Activated CD8-positive, alpha-beta T cell treated with anti-CD3 and anti-CD28 coated beads, Interleukin-2, amount 10 ng/mL, durations not matched to agents 7 days and 5 days (primary cell): ENCODE measurements at places on chromosomes 13 and 19. TPM values are rescaled to one million over a fixed set of nuclear protein-coding genes. Genes with fewer than 3 reads are reported as not detected.

- H3K4me1 ChIP-seq: no peaks in the 10 kb centered on the region
- no peak for DNase-seq
- H3K27ac ChIP-seq: no peak overlapping the region
- H3K27me3 ChIP-seq: no peaks in the 10 kb centered on the region
- H3K36me3 ChIP-seq: no peaks in the 10 kb centered on the region
These were observed 170.0 kb upstream of the SLC10A2 start for GRCh38 chr13:103236213-103236612.

ZNF560 gene
- total RNA-seq: not detected

MISP3 gene
- total RNA-seq: 1.0 TPM

MRPL34 gene
- total RNA-seq: 126 TPM

GRCh38 chr13:90883592-90883991, 463.9 kb upstream of the MIR17HG start:
- no peak for DNase-seq
- no peaks in the 10 kb centered on the region for H3K36me3 ChIP-seq
- H3K27me3 ChIP-seq: no peaks in the 10 kb centered on the region
- no peaks in the 10 kb centered on the region for H3K4me1 ChIP-seq
- no peak overlapping the region for H3K27ac ChIP-seq
- no peak overlapping the region for H3K4me3 ChIP-seq

HRC gene
- not detected for total RNA-seq

DNA sequence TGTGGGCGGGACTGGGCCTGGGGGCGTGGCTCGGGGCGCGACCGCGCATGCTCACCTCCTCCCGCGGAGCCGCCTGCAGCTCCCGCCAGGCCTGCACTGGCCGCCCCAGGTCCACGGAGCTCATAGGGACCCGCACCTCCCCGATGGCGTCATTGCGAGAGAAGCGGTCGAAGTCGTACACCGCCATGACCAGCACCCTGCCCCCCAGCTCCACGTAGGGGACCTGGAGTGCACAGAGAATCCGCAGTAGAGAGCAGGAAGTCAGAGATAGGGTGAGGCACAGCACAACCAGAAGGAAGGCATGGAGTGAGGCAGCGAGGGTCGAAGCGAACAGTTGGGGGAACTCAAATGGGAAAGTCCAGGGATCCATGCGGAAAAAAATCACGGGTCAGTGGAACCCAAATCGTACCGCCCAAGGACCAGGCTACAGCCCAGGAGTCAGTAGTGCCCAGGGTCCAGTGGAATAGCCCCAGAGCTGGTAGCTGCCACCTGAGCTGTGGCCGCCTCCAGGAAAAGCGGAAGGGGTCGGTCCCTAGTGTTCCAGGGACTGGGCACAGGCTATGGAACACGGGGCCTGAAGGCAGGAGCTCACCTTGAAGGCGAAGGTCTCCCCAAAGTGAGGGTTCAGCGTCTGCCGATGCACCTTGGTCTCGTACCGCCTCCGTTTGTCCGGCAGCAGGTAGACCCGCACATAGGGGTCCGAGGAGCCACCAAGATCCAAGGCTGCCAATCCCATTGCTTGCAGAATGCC, 4.8 kb downstream of the SYT5 start:
- peaks cover 46% of the 10 kb centered on the region for H3K4me1 ChIP-seq
- no peak overlapping the region for H3K27ac ChIP-seq
- no peak overlapping the region for H3K4me3 ChIP-seq
- no peaks in the 10 kb centered on the region for H3K36me3 ChIP-seq

ZNF728 gene
- not detected for total RNA-seq

DNA sequence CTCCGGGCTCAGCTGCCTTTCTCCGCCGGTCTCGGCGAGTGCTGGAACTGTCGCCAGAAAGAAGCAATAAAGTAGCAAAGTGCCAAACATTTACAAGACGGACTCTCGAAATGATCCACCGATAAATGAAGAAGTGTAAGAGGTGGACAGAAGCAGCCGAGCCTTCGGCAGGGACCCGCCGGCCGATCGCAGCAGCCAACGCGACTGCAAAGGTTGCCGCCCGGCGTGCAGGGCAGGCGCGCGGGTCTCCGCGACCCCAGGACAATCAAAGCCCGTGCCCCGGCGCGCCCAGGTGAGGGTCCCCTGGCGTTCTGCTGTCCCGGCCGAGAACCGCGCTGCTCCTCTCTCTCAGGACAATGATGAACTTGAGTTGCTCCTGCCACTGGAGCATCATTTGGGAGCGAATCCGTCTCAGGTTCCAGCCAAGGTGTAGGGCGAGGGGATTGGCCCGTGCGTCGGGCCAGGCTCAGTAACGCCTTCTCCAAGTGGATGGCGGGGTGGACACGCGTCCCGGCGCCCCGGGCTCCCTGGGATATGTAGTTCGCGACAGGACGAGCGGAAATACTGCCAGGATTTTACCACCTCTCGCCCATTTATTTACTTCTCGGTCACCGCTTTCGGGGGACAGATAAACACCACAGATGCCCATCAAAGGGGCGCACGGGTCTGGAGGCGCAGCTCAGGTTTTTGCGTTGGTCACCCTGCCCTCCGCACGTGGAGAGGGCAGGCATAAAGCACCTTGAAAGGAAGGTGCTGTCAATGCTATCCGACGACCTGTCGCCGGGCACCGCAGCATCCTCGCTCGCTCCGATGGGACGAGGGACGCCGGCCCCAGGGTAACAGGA, at the start of the genes BIVM and POGLUT2:
Gene BIVM, plus strand, starts transcription at position 539 of the 845 bp plus-strand sequence. CDS start 8,149 bp downstream, outside the sequence.
Gene POGLUT2, minus strand, starts transcription at position 396 of the 845 bp plus-strand sequence. Its CDS starts 306 bp downstream, at position 90.
- DNase-seq: peak; percentile 92
- peaks cover 14% of the 10 kb centered on the region for H3K36me3 ChIP-seq
- H3K27me3 ChIP-seq: no peaks in the 10 kb centered on the region

SLITRK6 gene
- total RNA-seq: not detected

- peaks cover 51% of the 10 kb centered on the region for H3K36me3 ChIP-seq
- H3K4me3 ChIP-seq: peak overlapping the region; percentile 93
- peak overlapping the region; percentile 92 for H3K27ac ChIP-seq
- H3K27me3 ChIP-seq: no peaks in the 10 kb centered on the region
- H3K4me1 ChIP-seq: peaks cover 29% of the 10 kb centered on the region
These were observed 15.8 kb upstream of the ZNF43 start for GRCh38 chr19:21851596-21852345.

DNA sequence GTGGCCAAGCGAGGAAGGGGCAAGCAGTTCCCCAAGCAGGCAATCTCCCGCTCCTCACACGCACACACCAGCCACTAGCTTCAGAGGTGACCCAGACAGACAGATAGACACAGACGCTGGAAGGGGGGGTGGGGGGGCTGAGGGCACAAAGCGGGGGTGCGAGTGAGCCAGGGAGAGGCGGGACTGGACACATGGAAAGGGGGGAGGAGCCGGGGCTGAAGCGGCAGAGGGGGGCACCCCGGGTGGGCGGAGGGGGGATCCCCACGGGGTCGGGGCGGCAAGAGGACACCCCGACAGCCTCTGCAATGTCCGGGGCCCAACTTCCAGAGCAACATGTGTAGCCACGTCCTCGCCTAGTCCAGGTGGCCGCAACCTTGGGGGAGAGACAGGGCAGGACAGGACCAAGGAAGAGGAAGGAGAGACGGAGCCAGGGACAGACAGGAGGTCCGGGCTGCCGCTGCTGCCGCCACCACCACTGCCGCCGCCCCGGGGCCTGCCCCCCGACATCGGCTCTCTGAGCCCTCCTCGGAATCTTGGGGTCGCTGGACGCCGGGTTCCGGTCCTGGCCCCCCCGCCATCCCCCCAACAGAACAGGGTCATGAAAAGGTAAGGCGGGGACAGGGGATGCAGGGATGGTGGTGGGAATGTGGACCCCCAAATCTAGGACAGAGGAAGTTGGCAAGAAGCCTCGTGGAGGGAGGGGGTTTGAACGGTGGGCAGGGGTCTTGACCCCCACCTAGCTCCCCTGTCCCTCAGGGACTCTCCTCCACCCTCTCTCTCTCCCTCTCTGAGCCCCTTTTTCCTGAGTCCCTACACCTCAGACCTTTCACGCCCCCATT, 1.1 kb downstream of the GRIN2D start:
- no peak overlapping the region for H3K4me3 ChIP-seq
- H3K36me3 ChIP-seq: no peaks in the 10 kb centered on the region
- H3K4me1 ChIP-seq: peaks cover 38% of the 10 kb centered on the region
- no peak for DNase-seq
- peaks cover 55% of the 10 kb centered on the region for H3K27me3 ChIP-seq

DNA sequence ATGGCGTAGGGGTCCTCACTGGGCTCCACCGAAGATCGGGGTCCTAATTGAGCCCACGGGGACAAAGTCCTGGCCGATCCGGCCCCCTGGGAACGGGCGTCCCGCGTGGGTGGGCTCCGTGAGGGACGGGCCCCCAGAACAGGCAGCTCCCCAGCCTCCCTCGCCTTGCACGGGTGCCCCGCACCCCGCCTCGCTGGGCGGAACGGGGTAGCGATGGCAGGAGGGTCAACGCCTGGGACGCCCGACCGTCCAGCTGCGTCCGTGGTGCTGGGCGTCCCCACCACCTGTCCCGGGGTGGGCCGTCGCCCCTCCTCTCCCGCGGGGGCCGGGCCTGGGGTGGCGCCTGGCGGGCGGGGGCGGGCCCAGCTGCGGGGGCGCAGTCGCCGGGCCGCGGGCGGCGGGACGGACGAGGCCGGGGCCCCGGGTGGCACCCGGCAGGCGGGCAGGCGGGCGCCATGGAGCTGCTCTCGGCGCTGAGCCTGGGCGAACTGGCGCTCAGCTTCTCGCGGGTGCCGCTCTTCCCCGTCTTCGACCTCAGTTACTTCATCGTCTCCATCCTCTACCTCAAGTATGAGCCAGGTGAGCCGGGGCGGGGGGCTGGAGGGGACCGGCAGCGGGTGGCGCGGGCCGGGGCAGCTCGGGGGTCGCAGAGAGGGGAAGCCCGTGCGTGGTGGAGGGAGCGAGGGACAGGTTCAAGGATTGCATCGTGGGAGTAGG, at the start of gene TMEM38A:
Gene TMEM38A, plus strand, starts transcription at position 377 of the 717 bp plus-strand sequence. Its CDS starts 79 bp downstream, at position 456.
- H3K36me3 ChIP-seq: peaks cover 22% of the 10 kb centered on the region
- peak; percentile 36 for DNase-seq
- peaks cover 18% of the 10 kb centered on the region for H3K27me3 ChIP-seq
- peak within 1 kb of the TSS; percentile 92 for H3K4me3 ChIP-seq
- peaks cover 48% of the 10 kb centered on the region for H3K4me1 ChIP-seq
- peak within 1 kb of the TSS; percentile 97 for H3K27ac ChIP-seq

DNA sequence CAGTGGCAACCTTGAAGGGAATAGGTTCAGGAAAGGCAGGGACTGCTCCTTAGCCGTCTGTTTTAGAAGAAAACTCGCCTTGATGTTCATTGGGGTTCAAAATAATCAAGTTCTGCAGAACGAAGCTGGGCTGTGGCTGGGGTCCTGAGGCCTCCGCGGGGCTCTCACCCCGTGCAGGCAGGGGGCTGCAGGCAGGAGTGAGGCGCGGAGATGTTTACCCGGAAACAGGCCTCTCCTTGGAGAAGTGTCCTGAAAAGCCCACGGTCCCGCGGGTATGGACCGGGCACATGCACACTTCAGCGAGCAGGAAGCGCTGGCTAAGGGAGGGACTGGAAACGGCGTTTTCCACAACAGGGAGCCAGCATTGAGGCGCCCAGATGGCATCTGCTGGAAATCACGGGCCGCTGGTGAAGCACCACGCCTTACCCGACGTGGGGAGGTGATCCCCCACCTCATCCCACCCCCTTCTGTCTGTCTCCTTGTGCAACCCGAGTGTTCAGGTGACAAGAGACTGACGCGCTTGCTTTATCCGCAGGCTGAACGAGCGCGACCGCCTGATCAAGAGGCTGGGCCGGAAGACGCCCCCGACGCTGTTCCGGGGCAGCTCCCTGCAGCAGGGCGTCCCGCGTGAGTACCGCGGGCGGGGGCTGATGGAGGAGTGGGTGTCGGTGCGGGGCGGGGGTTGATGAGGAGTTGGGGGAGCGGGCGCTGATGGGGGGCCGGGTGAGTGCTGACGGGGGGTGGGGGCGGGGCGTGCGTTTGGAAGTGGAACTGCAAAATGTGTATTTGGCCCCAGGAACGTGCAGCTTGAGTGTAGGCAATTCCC, 39.6 kb downstream of the SHISA2 start:
- H3K27ac ChIP-seq: peak overlapping the region; percentile 86
- no peaks in the 10 kb centered on the region for H3K27me3 ChIP-seq
- peaks cover 4% of the 10 kb centered on the region for H3K36me3 ChIP-seq
- peak; percentile 76 for DNase-seq
- H3K4me1 ChIP-seq: peaks cover 25% of the 10 kb centered on the region
- peak overlapping the region; percentile 76 for H3K4me3 ChIP-seq

- H3K27me3 ChIP-seq: peaks cover 12% of the 10 kb centered on the region
- DNase-seq: peak; percentile 41
- H3K4me3 ChIP-seq: peak overlapping the region; percentile 61
- H3K36me3 ChIP-seq: peaks cover 1% of the 10 kb centered on the region
These were observed 13.7 kb downstream of the PPFIA3 start for GRCh38 chr19:49132974-49133609.

- no peaks in the 10 kb centered on the region for H3K4me1 ChIP-seq
- no peak overlapping the region for H3K27ac ChIP-seq
- H3K27me3 ChIP-seq: no peaks in the 10 kb centered on the region
- no peak for DNase-seq
- H3K4me3 ChIP-seq: no peak overlapping the region
- H3K36me3 ChIP-seq: no peaks in the 10 kb centered on the region
These were observed 1124.2 kb downstream of the SLITRK1 start for GRCh38 chr13:82758044-82758443.

ZNF284 gene
- total RNA-seq: 2.2 TPM

ICAM4 gene
- total RNA-seq: 1.1 TPM

UBE2L5 gene
- not detected for total RNA-seq

GRCh38 chr13:33757713-33758112, 60.2 kb upstream of the RFC3 start:
- H3K4me3 ChIP-seq: no peak overlapping the region
- H3K27ac ChIP-seq: no peak overlapping the region
- no peak for DNase-seq
- peaks cover 2% of the 10 kb centered on the region for H3K27me3 ChIP-seq
- H3K4me1 ChIP-seq: no peaks in the 10 kb centered on the region

- H3K4me1 ChIP-seq: no peaks in the 10 kb centered on the region
- H3K27me3 ChIP-seq: no peaks in the 10 kb centered on the region
- no peaks in the 10 kb centered on the region for H3K36me3 ChIP-seq
- H3K27ac ChIP-seq: no peak overlapping the region
- no peak for DNase-seq
These were observed 444.5 kb upstream of the GPC6 start for GRCh38 chr13:92781965-92782690.

BEST2 gene
- not detected for total RNA-seq

- H3K36me3 ChIP-seq: peaks cover 25% of the 10 kb centered on the region
- no peaks in the 10 kb centered on the region for H3K27me3 ChIP-seq
- DNase-seq: no peak
- no peak overlapping the region for H3K27ac ChIP-seq
These were observed 416.6 kb downstream of the KLF12 start for GRCh38 chr13:73717632-73718031.

- H3K36me3 ChIP-seq: peaks cover 54% of the 10 kb centered on the region
- H3K27ac ChIP-seq: peak overlapping the region; percentile 56
- DNase-seq: peak; percentile 56
- H3K27me3 ChIP-seq: no peaks in the 10 kb centered on the region
- no peak overlapping the region for H3K4me3 ChIP-seq
- peaks cover 65% of the 10 kb centered on the region for H3K4me1 ChIP-seq
These were observed 22.0 kb upstream of the TPT1 start for GRCh38 chr13:45362939-45363338.

DNA sequence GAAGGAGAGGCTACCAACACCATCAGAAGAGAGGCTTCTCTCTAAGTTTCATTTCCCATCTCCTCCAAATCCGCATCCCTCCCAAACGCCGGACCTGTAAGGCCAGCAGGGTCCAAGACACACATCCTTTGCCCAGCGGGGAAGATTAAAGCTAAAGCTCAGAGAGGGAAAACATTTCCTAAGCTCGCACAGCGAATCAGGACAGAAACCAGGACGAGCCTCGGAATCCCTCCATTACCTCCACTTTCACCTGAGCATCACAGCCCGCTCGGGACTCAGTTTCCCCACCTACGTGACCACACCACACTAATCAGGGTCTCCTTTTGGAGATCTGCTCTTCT, 711 bp upstream of the FOSB start:
- no peak for DNase-seq
- peak overlapping the region; percentile 95 for H3K27ac ChIP-seq
- peaks cover 19% of the 10 kb centered on the region for H3K27me3 ChIP-seq
- H3K36me3 ChIP-seq: no peaks in the 10 kb centered on the region
- H3K4me3 ChIP-seq: peak overlapping the region; percentile 87

GRCh38 chr13:28336193-28336657, 158.7 kb downstream of the FLT1 start:
- no peak for DNase-seq
- peaks cover 5% of the 10 kb centered on the region for H3K27me3 ChIP-seq
- no peak overlapping the region for H3K27ac ChIP-seq
